ENCODE measurements at places on chromosomes 16 and 17. TPM values are rescaled to one million over a fixed set of nuclear protein-coding genes. Genes with fewer than 3 reads are reported as not detected.

DNA sequence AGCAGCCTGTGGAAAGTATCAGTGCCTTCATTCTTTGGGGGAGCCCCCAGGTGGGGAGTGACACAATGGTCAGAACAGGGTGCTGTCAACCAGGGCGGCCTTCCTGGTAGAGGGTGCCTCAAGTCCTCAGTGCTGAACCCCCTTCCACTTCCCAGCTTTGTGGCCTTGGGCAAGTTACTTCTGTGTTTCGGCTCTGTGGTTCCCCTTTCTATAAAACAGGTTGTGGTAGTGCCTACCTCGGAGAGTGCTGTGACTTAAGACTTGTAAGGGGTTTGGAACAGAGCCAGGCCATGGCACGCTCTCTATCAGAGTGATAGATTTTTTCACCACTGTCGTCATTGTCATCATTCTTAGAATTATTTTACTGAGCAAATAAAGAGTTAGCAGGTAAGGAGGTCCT is 141.1 kb downstream of the CCDC182 start:
- DNase-seq, result no peak
- H3K4me1 ChIP-seq, result peaks cover 15% of the 10 kb centered on the region
- H3K27me3 ChIP-seq, result no peaks in the 10 kb centered on the region
- no peak overlapping the region for H3K4me3 ChIP-seq

DNA sequence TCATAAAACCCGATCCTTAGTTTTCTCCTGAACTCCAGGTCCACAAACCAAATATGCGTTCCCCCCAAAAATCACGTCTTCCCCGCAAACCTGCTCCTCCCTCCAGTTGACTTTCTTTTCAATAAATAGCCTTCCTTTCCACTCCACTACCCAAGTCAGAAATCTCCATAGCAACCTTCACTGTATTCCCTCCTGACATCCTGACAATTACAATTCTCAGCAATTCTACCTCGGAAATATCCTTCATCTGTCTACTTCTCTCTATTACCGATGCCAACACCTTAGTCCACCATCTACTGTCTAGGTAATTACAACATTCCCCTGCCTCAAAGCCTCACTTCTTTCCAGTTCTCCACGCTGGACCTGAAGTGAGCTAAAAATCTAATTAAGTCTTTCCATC is 50.7 kb downstream of the SMURF2 start:
- no peaks in the 10 kb centered on the region for H3K27me3 ChIP-seq
- H3K4me3 ChIP-seq, result no peak overlapping the region
- H3K4me1 ChIP-seq, result peaks cover 13% of the 10 kb centered on the region
- DNase-seq, result no peak
- H3K36me3 ChIP-seq, result 0 out of 2 replicates have a peak, but pooled peaks cover 4% of the 10 kb centered on the region
- H3K27ac ChIP-seq, result no peak overlapping the region

GRCh38 chr16:66127459-66128370 is 238.8 kb upstream of the CDH5 start:
- no peak overlapping the region for H3K27ac ChIP-seq
- H3K4me1 ChIP-seq, result peaks cover 25% of the 10 kb centered on the region

- peak overlapping the region; percentile 94 for H3K27ac ChIP-seq
- no peak for DNase-seq
- peak overlapping the region; percentile 7 for H3K4me3 ChIP-seq
- peaks cover 17% of the 10 kb centered on the region for H3K36me3 ChIP-seq
- H3K27me3 ChIP-seq, result no peaks in the 10 kb centered on the region
Observed at GRCh38 chr17:15965528-15965927, 20.6 kb downstream of the ADORA2B start.

GRCh38 chr17:39702901-39703893 is 3.3 kb downstream of the ERBB2 start:
- peaks cover 64% of the 10 kb centered on the region for H3K4me1 ChIP-seq
- DNase-seq, result peak; percentile 81
- no peaks in the 10 kb centered on the region for H3K27me3 ChIP-seq
- H3K27ac ChIP-seq, result peak overlapping the region; percentile 92
- peak overlapping the region; percentile 88 for H3K4me3 ChIP-seq

DNA sequence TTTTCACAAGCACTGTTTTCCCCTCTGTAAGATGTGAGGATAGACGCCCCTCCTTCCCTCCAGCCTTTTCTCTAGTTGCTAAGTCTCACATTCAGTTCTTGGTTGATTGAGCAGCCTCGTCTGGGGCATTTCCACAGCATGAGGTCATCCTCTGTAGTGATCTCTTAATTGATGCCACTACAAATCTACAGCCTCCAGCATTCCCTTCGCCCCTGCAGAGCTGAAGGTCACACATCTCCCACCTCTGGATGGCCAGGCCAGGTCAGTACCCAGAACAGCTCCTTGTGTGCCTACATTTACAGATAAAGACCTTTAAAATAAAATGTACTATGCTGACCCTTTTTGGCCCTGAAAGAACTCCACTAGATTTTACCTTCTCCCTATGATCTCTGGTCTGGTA is 32.5 kb upstream of the CDH11 start:
- H3K27ac ChIP-seq, result no peak overlapping the region
- H3K4me3 ChIP-seq, result no peak overlapping the region
- H3K36me3 ChIP-seq, result no peaks in the 10 kb centered on the region
- DNase-seq, result no peak
- H3K4me1 ChIP-seq, result no peaks in the 10 kb centered on the region

- no peaks in the 10 kb centered on the region for H3K36me3 ChIP-seq
- no peak overlapping the region for H3K4me3 ChIP-seq
- H3K27me3 ChIP-seq, result no peaks in the 10 kb centered on the region
- no peak overlapping the region for H3K27ac ChIP-seq
- DNase-seq, result no peak
Observed at GRCh38 chr16:799111-799947, 1.2 kb downstream of the GNG13 start.

KRT9 gene
- total RNA-seq, result not detected

NPIPA7 gene
- total RNA-seq, result 0.87 TPM

CRYBA1 gene
- not detected for total RNA-seq

Measured in PC-3 (cell line).